HEK293T (cell line): ENCODE measurements at places on chromosomes 1 and 21.
A peak's percentile ranks its signal among the peaks of the same experiment; 100 is the strongest.

GRCh38 chr1:36553591-36554322, 71.0 kb upstream of the CSF3R start:
- peak; percentile 83 for DNase-seq

DNA sequence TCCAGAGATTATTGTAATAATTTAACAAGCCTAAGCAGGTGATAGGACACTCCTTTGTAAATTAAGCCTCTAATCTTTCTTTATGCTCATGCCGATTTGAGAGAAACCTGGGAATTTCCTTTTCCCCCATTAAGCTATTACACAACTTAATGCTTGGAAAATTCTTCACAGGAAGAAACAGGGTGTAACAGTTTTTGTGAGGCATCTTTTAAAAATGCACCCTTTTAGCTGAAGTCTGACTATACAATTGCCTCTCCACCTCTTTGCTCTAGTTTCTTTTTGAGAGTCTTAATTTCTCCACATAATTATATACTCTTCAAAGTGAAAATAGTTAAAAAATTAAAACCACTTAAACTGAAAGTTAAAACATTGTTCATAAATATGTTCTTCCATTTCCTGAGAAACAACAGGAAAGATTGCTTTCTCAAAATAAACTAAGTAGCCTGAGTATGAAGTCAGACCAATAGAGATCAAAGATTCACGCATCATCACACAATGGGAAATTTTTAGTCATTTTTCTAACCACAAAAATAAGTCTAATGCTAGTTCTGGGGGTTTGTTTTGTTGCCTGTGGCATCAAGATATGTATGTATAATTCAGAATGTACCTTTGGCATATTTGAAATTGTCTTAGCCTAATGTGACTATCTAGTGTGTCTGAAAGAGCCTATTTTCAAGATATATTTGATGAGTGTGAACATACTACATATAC, 34.7 kb downstream of the LRRC8D start:
- no peak for DNase-seq

DNA sequence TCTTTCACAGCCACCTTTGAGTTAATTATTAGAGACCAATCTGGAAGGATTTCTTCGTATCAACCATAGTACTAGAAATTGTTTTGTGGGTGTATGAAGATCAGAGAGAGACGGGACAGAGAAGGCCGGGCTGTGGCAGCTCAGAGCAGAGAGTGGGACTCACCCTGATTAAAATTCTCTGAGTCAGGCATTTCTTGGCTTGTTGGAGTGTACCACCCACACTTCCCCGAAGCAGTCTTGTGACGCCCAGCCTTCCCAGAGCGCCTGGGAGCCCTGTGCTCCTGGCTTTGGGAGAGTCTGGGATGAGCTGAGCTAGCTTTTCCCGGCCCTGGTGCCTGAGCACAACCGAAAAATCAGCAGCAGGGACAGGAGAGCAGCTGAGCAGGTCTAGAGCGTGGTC, 19.4 kb downstream of the PLEKHM2 start:
- DNase-seq: no peak

- no peak for DNase-seq
Measured at GRCh38 chr1:44513111-44513510, 108.1 kb downstream of the RNF220 start.

GRCh38 chr1:228092342-228093049, 10.0 kb downstream of the ARF1 start:
- DNase-seq: no peak

DNA sequence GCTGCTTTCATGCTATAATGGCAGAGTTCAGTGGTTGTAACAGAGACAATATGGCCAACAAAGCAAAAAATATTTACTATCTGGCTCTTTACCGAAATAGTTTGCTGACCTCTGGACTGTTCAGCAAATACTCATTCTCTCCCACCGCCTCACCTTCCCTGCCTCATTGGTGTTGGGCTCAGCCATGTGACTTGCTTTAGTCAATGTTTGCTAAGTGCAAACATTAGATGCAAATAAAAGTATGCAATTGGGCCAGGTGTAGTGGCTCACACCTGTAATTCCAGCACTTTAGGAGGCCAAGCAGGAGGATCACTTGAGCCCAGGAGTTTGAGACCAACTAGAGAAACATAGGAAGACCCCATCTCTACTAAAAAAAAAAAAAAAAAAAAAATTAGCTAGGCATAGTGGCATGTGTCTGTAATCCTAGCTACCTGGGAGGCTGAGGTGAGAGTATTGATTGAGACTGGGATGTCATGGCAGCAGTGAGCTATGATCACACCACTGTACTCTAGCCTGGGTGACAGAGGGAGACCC, 55.1 kb downstream of the RPL5 start:
- no peak for DNase-seq
